ENCODE measurements at places on chromosomes 4 and X.

- DNase-seq: no peak
These were observed 82.4 kb downstream of the HTRA3 start for GRCh38 chr4:8351931-8352367.

DNA sequence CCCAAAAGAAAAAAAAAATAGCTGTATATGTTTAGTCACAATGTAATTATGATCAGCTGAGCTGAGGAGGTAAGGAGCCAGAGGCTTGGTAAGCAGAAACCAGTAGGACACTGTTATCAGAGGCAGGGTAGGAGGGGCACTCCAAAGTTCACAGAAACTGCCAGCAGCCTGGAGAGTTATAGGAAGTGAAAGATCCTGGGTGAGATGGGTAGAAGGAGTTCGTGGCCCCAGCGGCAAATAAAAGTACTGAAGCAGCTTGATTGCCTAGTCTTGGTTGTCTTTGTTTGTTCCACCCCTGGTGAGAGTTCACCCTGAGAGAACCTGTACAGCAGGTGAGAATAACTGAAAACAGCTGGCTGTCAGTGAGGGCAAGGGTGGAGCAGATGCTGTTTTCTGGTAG lies 340.8 kb downstream of the ADGRL3 start:
- no peak for DNase-seq

DNA sequence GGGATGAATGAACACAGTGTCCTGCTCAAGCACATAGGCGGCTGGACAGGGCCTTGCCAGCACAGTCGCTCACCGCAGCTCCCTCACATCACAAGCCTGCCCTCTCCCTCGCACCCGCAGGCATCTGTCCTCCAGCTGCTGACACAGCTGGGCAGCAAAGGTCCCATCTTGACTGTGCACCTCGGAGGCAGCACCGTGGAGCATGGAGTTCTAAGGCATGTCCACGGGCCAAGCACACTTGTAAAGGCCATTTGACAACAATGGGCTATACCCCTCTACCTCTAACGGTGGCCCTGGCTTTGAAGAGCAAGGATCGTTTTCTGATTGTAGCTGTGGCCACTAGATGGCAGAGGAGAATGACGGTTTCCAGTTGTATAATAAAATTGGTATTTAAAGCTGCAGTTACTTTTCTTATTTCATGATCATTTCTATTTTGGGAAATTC lies 53.8 kb downstream of the APLN start:
- peak; percentile 49 for DNase-seq

- no peak for DNase-seq
These were observed 105.6 kb downstream of the AMMECR1 start for GRCh38 chrX:110212299-110212698.

DNA sequence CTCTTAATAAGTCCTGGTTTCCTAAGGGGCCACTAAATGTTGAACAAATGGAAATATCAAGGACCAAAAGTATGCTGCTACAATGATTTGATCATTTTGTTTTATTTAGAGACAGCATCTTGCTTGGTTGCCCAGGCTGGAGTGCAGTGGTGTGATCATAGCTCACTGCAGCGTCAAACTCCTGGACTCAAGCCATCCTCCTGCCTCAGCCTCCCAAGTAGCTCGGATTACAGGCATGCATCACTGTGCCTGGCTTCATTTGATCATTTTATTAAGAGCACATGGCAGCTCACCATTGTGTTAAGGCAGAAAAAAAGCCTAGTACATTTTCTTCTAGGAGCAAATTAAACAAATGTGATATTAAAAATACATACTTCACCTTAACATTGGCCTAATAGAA lies 52.7 kb downstream of the DCLK2 start:
- no peak for DNase-seq

DNA sequence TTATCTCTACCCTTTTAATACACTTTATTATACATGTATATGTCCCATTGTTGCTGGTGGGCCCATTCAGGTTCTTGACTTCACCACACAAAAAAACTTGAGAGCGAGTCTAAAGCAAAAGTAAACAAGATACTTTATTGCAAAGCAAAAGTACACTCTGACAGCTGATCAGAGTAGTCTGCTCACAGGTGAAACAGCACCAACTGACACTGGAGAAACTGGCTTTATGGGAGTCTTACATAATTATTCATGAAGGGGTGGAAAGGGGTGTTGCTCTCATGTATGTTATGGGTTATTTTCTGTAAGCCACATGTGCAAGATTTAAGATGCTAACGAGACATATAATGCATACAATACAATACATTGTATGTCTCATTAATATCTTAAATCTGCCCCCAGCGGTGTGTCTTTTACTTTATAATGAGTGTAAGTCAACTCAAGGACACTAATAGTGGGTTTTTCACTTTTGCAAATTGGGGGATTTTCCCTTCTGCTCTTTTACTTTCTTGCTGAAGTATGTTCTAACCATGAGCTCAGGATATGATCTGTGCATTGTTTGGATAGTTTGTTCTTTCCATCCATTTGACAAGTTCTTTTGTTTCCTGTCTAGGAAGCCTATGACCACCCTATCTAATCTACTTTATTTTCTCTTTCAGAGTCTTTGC lies 256.1 kb upstream of the ITM2A start:
- DNase-seq: no peak

GRCh38 chr4:48968814-48969213 lies 17.3 kb upstream of the CWH43 start:
- no peak for DNase-seq

DNA sequence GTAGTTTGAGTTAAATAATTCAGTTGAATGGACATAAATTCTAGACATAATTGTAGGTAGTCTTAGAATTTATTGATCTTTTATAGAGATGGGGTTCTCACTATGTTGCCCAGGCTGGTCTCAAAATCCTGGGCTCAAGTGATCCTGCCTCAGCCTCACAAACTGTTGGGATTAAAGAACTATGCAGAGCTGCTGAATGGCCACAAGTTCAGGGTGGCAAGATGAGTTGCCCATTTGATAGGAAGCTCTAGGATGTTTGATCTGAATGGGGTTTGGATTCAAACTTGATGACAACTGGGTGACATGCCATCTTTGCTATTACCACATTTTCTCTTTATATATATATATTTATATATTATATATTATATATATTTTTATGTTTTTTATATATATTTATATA lies 3.6 kb downstream of the RPL36A start:
- no peak for DNase-seq

DNA sequence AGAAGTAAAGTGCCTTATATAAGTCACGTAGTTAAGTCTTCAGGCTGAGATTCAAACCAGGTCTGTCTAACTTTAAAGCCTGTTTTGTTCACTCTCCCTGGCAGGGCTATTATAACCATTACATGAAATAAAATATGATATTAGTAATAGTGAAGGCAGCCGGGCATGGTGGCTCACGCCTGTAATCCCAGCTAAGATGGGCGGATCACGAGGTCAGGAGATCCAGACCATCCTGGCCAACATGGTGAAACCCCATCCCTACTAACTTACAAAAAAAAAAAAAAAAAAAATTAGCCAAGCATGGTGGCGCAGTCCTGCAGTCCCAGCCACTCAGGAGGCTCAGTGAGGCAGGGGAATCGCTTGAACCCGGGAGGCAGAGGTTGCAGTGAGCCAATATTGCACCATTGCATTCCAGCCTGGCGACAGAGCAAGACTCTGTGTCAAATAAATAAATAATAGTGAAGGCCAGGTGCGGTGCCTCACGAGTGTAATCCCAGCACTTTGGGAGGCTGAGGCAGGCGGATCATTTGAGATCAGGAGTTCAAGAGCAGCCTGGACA lies 22.1 kb upstream of the SOWAHD start:
- DNase-seq: no peak

DNA sequence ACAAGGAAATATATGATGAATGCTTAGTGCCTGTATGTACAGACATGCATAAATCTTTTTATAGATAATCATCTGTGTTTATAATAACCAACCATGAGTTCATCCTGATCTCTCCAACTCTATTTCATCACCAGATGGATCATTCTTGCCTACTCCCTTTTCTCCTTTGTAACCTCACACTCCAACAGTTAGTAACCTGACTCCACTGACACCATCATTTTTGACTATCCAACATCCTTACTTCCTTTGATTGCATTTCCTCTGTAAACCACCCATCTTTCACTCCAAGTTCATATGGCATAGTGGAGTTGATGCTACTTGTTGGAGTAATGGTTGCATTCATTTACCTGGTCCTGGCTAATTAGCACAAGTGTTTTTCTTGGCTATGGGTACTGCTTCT lies 170.6 kb downstream of the ZNF330 start:
- no peak for DNase-seq

GRCh38 chrX:129705377-129705925 lies 33.3 kb upstream of the XPNPEP2 start:
- no peak for DNase-seq

- DNase-seq: no peak
These were observed 14.6 kb downstream of the HERC3 start for GRCh38 chr4:88606832-88607231.

GRCh38 chr4:114813961-114814360 lies 215.4 kb downstream of the UGT8 start:
- no peak for DNase-seq

DNA sequence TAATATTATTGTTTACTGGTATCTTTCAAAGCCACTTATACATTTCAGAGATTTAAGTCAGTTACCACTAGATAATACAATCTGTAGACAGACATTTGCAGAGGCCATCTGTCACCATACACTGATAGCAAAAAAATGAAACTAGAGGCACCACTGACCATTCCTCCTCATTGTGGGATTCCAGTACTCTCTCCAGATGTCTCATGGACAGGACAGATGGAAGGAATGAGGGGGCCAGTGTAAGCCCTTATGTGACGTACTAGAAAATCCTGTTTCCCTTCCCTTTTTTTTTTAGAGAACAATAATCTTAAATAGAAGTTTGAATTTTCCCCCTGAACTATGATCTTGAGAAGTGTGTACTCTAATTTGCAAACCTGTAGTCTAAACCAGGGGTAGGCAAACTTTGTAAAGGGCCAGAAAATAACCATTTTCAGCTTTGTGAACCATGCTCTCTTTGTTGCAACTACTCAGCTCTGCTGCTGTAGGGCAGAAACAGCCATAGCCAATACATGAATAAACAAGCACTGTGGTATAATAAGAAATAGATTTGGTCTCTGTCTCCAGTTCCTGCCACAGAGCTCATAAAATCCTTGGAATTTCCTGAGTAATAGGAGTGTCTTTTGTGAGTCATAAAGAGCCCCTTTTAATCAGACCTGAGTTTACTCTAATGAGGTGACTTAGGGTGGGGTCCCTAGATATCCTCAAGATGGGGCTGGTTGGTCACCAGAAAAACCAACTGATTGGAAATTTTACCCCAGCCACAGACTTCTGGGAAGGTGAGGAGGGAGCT lies 90.4 kb downstream of the MOSPD2 start:
- no peak for DNase-seq

GRCh38 chr4:20319825-20320612 lies 68.3 kb downstream of the SLIT2 start:
- DNase-seq: no peak

DNA sequence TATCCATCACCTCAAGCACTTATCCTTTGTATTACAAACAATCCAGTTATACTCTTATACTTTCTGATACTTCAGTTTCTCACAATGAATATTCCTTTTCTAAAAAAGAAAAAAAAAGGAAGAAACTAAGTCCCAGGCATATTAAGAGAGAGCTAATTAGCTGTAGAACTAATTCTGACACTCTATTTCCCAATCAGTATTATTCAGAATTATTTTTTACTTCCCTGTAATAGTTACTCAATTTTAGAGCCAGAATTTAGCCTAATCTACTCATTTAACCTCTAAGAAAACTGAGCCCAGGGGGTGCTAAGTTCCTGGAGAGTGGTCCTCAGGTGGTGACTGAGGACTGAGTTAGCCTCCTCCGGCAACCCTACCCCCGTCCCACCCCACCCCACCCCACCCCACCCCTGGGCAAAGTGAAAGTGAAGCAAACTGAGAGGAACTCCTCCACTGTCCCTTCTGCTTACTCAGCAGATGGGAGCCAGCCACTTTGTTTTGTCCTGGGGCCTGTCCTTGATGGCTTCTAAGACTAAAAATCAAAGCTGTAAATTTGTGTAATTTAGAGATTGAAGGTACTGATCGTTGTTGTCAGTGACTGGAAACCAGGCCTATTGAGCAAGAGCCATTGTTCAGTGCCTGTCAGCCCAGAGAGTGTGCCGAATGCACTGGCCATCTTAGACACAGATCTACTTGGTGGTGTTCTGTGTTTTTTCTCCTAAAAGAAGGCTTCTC lies 162.1 kb downstream of the CBR4 start:
- no peak for DNase-seq

DNA sequence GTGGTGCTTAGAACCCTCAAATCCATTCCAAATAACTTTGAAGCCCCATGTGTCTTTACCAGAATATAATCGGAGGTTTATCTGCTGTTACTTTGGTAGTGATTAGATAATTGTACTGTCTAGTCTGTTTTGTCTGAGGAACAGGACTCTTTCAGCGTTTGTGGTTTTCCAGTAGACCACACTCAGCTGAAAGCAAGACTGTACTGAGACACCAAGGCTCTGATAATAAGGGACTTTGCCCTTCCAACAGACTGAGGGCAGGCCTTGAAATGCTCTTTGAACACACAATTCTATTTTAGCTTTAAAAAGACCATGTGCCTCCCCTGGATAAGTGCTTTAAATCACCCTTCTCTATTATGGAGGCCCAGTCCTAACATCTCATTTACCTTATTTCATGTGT lies 76.1 kb downstream of the KLHL8 start:
- no peak for DNase-seq

DNA sequence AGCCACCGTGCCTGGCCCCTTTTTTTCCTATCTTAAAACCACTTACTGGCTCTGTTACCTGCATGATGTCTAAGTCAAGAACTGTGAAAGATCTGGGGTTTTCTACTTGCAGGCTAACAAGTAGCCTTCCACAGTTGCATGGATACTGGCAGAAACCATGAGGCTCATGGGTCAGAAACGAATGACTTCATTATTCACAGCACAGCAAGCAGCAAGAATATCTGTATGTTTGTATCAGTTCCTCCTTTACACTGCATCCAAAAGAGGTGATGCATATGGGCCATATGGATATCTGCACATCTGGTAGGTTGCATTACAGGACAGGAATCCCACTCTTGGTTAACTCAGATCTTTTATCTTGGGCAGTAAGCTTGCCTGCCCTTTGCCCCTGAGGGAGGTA lies 154.9 kb upstream of the NUDT6 start:
- DNase-seq: no peak

- no peak for DNase-seq
These were observed 73.9 kb downstream of the FAT4 start for GRCh38 chr4:125388613-125389012.

- DNase-seq: no peak
These were observed 8.5 kb upstream of the ERCC6L start for GRCh38 chrX:72247206-72247942.

DNA sequence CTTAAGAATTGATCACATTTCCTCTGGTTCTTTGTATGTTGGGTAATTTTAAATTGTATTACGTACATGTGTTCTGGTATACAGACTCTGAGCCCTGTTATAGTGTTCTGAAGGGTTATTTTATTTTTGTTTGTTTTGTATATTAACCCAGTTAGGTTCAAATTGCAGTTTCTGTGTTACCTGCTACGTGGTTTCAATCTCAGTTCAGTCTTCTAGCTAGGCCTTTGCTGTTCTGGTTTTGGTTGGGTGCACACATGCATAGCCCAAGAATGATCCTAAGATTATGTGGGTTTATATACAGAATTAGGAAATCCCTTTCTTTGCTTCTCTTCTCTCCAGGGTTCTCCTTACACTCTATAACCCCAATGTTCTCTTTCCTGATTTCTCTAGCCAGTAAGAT lies 161.0 kb downstream of the PPP1R2C start:
- no peak for DNase-seq

All from NAMALWA (cell line).